T-helper 2 cell treated with Interferon-gamma antibody and Interleukin-4, amounts not matched to agents 100 ng/mL and 5 ng/mL, for 36 hours (primary cell): ENCODE measurements at places on chromosomes 16 and 17. TPM values are rescaled to one million over a fixed set of nuclear protein-coding genes. Genes with fewer than 3 reads are reported as not detected.

The CPSF4L gene
- not detected in 2 replicates for total RNA-seq

The TLCD1 gene
- 1.7 and 3.2 TPM in 2 replicates for total RNA-seq

The HS3ST4 gene
- not detected in 2 replicates for total RNA-seq

The RNF222 gene
- 0.05 TPM in 1 of 2 replicates, not detected in the other for total RNA-seq

The SCARF1 gene
- 1.1 and 1.6 TPM in 2 replicates for total RNA-seq

The CACNB1 gene
- 19.0 and 19.2 TPM in 2 replicates for total RNA-seq

The CLDN9 gene
- total RNA-seq = 0.43 and 0.77 TPM in 2 replicates

The UTS2R gene
- total RNA-seq = 0.16 TPM in 1 of 2 replicates, not detected in the other

The SCNN1B gene
- total RNA-seq = 0.07 TPM in 1 of 2 replicates, not detected in the other

The PAM16 gene
- total RNA-seq = 48.5 and 48.9 TPM in 2 replicates

The SLC16A13 gene
- total RNA-seq = 19.5 and 19.9 TPM in 2 replicates

The TUBD1 gene
- total RNA-seq = 11.4 and 12.1 TPM in 2 replicates

The LPCAT2 gene
- 8.2 and 12.5 TPM in 2 replicates for total RNA-seq

The SOST gene
- total RNA-seq = not detected in 2 replicates

The KRT25 gene
- not detected in 2 replicates for total RNA-seq

The SSH2 gene
- total RNA-seq = 61.0 and 64.1 TPM in 2 replicates

The ABI3 gene
- total RNA-seq = 42.8 and 44.0 TPM in 2 replicates

The DOC2A gene
- total RNA-seq = 0.25 TPM in 1 of 2 replicates, not detected in the other

The OTOA gene
- total RNA-seq = 0.11 and 0.14 TPM in 2 replicates

The C17orf100 gene
- 1.6 and 1.7 TPM in 2 replicates for total RNA-seq

The DNAH17 gene
- 0.02 TPM in 1 of 2 replicates, not detected in the other for total RNA-seq

The HES7 gene
- total RNA-seq = 0.55 and 0.61 TPM in 2 replicates

The TMC6 gene
- total RNA-seq = 498 and 523 TPM in 2 replicates

The CCL7 gene
- total RNA-seq = not detected in 2 replicates

The AANAT gene
- total RNA-seq = 0.32 TPM in 1 of 2 replicates, not detected in the other

The NETO2 gene
- total RNA-seq = 2.7 and 3.4 TPM in 2 replicates

The SPATA32 gene
- 0.16 and 0.36 TPM in 2 replicates for total RNA-seq

The RRAD gene
- total RNA-seq = 0.66 and 1.2 TPM in 2 replicates

The SALL1 gene
- not detected in 2 replicates for total RNA-seq

The SRCIN1 gene
- total RNA-seq = 0.14 TPM in 1 of 2 replicates, not detected in the other
